ENCODE measurements at places on chromosomes 1 and 21.
A peak's percentile ranks its signal among the peaks of the same experiment; 100 is the strongest.

DNA sequence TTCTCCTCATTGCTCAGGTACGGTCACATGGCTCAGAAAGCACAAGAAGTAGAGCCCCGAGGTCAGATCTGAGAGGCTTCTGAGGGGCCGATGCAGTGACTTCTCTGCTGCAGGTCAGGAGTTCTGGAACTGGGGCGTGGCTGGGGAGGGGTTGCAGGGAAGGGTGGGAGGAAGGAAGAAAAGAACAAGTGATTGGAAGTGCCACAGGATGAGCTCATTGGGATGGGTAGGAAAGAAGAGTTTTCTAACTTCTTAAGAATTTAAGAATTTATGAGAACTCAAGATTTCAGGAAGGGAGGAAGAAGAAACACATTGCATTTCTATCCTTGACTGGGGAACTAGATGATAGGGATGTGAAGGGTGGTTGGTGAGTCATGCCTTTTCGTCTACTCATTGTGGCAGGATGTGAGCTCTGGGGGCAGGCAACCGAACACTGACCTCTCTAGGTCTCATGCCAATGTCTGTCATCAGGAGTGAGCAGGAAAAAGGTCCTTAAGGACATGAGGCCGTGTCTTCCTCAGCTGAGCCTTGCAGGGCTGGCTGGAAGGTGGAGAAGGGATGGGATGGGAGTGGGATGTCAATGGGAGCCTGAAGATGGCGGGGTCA lies 497 bp downstream of the FCRLB start:
- DNase-seq, result peak; percentile 92

DNA sequence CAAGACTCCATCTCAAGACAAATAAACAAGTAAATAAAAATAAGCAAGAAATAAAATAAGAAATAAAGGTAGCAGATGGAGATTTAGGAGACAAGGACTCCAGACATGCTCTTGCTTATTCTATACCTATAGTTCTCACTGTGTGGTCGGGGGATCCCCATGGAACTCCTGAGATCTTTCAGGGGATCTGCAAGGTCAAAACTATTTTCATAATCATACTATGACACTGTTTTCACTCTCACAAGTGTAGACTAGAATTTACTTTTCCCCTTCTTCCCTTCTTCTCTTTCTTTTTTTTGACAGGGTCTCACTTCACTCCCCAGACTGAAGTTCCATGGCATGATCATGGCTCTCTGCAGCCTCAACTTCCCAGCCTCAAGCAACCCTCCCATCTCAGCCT lies 29.8 kb upstream of the NLRP3 start:
- DNase-seq, result no peak

DNA sequence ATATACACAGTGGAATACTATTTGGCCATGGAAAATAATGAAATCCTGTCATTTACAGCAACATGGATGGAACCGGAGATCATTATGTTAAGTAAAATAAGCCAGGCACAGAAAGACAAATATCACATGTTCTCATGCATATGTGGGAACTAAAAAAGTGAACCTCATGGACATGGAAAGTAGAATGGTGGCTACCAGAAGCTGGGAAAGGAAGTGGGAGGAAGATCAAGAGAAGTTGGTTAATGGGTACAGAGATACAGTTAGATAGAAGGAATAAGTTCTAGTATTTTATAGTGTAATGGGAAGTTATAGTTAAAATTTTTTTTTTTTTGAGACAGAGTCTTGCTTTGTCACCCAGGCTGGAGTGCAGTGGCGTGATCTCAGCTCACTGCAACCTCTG lies 34.8 kb upstream of the CREG1 start:
- no peak for DNase-seq

DNA sequence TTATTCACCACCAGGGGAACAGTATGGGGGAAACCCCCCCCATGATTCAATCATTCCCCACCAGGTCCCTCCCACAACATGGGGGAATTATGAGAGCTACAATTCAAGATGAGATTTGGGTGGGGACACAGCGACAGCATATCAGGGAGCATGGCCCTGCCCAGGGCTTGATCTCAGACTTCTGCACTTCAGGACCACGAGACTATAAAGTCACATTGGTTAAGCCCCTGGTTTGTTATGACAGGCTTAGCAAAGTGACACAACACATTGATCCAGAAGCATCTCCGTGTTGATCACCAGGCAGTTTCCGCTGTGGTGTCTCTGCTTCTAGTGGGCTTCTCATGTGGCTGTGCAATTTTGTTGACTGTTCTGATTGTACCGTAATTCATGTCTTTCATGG lies 312.7 kb upstream of the C1orf174 start:
- no peak for DNase-seq

- no peak for DNase-seq
Measured at GRCh38 chr1:115063228-115063901, 25.9 kb downstream of the TSPAN2 start.

GRCh38 chr1:43531107-43531905 lies 623 bp downstream of the PTPRF start:
- peak; percentile 52 for DNase-seq

DNA sequence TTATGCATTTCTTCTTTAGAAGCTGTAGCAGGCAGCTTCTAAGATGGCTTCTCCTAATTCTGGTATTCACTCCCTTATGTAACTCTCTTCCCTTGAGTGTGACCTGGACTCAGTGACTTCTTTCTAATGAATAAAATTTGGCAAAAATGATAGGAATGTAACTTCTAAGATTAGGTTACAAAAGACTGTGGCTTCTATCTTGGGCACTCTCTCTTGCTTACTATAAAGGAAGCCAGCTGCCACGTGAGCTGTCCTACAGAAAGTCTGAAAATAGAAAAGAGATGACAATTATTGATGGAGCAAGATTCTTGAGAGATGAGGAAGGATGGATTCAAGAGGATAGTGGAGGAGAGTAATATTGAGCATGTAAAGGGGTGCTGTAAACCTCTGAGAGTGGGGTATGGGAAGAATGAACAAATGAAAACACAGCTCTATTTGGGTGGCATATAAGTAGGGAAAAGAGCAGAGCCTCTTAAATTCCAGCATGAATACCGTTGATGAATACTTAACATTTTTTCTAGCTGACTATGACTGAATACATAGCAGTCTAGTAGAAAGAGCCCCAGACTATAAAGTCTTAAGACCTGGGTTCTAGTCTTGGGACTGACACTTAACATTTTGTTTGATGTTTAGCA lies 5.5 kb downstream of the TSEN15 start:
- DNase-seq, result peak; percentile 72

- no peak for DNase-seq
Measured at GRCh38 chr1:191432817-191433216, 725.4 kb upstream of the RGS18 start.

GRCh38 chr1:209454340-209454994 lies 129.0 kb upstream of the CAMK1G start:
- no peak for DNase-seq

GRCh38 chr21:39800311-39800710 lies 55.3 kb downstream of the IGSF5 start:
- no peak for DNase-seq

DNA sequence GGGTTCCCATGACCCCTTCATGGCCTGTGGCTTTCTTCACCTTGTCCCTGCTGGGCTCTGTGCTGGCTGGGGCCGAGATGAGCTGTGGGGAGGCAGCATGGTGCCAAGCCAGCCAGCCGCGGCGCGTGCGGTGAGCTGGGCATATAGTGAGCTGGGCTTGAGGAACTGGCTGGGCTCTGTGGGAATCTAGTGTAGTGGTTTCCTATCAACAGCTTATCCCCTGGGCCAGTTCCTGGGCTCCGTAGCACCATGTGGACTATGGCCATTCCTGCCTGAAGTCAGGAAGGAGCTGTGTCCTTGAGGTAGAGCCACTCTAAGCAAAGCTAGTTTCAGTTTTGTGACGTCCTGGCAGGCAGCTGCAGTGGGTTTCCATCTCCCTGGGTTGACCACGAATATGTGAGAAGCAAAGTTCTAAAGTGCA lies 1.8 kb downstream of the NCMAP start:
- DNase-seq, result peak; percentile 32

- DNase-seq, result peak; percentile 98
Measured at GRCh38 chr1:232766241-232766890, 38.9 kb upstream of the MAP10 start.

DNA sequence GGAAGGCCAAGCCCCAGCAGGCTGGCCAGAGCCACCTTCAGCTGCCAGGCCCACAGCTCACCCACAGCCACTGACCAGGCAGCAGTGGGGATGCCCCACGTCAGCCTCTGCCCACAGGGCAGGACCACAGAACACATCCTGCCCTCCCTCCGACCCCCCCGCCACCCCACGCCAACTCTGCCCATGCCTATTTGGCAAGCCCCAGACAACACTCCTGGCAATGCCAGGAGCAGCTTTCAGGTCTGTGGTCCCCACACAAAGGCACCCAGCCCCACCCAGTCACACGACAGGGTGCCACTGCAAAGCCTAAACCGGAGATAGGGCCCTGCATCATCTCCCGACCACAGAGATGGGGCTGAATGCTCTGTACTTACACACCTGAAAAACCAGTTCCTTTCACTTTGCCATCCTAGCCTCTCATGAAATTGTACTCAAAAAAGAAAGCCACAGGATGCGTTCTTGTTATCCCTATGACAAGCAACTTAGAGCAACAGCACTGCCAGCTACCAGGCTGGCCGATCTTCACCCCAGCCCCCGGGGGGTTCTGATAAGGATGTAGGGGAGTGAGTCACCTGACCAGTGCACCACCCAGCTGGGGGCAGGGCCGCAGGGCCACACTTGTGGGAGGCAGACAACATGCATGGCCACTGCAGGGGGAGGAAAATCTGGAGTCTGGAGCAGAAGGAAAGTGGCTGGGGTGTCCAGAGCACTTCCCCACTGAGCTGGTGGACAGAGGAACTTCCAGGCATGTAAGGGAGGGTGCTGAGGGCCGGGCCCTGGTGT lies 36.2 kb downstream of the UBE2G2 start:
- DNase-seq, result peak; percentile 32

DNA sequence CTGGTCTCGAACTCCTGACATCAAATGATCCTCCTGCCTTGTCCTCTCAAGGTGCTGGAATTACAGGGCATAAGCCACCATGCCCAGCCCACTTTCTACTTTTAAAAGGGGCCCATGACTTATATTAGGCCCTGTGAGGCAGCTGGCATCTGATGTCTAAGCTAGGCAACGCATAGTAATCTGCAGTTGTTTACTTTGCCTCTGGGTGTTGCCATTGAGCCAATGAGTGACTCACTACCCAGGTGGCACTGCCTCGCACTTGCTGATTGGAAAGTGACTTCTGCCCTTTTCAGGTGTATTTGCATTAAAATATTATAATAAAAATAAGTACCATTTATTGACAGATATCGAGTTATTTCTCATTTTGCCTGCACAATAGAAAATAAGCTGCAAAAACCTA lies 84.9 kb downstream of the KIF14 start:
- peak; percentile 69 for DNase-seq

DNA sequence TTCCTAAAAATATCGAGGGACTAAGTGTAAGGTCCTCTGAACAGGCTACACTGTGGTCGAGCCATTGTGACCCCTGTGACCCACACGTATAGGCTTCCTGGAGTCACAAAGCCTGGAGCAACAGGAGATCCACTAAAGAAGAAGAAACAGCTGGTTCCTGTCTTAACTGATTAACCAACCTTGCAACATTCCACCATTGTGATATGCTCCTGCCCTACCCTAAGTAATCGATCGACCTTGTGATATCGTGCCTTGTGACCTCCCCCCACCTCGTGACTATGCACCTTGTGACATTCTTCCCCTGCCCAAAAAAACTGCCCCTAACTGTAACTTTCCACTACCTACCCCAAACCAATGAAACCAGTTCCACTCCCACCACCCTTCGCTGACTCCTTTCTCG lies 304.6 kb upstream of the FAM78B start:
- no peak for DNase-seq

GRCh38 chr1:18927654-18928272 lies 25.4 kb upstream of the ALDH4A1 start:
- DNase-seq, result peak; percentile 35

DNA sequence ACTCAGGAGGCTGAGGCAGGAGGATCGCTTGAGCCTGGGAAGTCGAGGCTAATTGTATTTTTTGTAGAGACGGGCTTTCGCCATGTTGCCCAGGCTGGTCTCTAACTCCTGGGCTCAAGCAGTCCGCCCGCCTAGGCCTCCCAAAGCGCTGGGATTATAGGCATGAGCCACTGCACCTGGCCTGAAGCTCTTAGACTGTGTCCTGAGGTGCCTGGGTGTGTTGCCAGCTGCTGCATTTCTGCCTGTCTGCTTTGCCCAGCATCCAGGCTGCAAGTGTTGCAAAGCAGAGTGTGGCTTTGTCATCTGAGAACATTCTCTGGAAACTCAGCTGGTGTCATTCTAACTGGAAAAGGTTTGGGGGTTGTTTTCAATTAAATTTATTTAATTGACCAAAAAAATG lies 105.0 kb downstream of the HUNK start:
- no peak for DNase-seq

- no peak for DNase-seq
Measured at GRCh38 chr1:229279242-229279641, 8.3 kb downstream of the RAB4A start.

DNA sequence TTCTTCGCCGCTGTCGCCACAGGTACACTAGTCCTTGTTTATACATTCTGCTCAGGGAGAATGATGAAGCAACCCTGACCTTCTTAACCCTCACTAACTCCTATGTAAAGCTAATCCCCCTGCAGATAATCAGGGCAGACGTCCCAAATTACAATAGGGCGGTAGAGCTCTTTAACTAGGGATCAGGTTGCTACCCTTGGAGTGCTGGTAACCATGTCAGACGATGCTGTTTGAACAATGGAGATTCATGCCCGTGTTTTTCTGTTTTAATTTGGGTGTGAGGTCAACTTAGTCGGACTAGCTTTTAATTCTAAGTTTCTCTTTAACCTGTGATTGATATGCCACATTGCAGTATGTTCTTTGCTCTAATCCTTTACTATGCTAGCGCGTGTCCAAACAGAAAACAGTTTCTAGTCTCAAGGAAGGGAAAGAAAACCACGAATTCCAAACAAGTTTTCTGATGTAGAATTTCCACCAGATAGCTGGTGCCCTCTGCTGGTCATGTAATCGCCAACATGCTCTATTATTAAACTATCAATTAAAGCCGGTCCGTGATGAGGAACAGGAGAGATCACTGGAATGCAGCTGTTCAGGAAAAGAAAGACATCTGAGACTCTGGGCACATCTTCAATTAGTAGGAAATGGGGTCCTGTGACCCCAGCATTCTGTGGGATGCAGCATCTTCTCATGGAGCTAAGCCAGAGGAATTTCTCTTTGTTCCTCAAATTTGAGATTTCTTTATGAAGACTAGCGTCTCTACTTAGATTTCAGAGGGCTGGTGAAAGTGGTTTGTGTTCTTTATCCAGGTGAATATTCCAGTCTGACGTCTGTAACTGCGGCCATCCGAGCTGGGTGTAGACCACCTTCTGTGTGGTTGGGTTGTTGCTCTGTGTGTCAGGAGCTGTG lies 18.3 kb upstream of the VAMP3 start:
- peak; percentile 63 for DNase-seq

GRCh38 chr21:43800124-43800523 lies 10.7 kb downstream of the RRP1 start:
- no peak for DNase-seq

- peak; percentile 39 for DNase-seq
Measured at GRCh38 chr1:179082333-179082998, 596 bp downstream of the TOR3A start.

- peak; percentile 4 for DNase-seq
Measured at GRCh38 chr21:31371715-31372470, 27.8 kb upstream of the TIAM1 start.
